ENCODE measurements at places on chromosomes 16 and 17. TPM values are rescaled to one million over a fixed set of nuclear protein-coding genes. Genes with fewer than 3 reads are reported as not detected.

GRCh38 chr16:85215478-85216118 is 103.3 kb upstream of the CIBAR2 start:
- DNase-seq, result no peak

- no peak for DNase-seq
Observed at GRCh38 chr16:19384656-19385055, 33.0 kb upstream of the TMC5 start.

Gene SHISA6
- total RNA-seq, result not detected

Gene C16orf74
- 0.24 TPM for total RNA-seq

- no peak for DNase-seq
Observed at GRCh38 chr17:33127706-33128105, 136.1 kb downstream of the SPACA3 start.

DNA sequence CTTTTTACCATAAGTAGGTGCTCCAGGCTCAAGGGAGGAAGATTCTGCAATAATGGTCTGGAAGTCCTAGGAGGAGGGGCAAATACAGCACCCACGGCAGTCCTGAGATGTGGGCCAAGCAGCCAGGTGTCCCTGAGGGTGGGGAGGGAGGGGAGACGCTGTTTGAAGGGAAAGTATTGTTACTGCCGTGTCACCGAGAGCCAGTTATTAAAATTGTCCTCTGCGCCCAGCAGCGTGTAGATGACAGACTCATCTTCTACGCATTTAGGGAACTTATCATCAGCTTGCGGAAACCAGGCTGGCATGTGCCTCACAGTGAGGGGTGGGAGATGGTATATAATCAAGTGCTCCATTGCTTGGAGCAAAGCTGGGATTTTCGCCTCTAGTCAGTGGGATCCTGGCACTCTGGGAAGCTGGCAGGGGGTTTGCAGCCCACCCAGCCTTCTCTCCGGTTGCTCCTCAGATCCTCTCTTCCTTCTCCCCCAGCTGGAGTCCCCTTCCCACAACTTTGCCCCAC is 104.6 kb downstream of the OR1D5 start:
- DNase-seq, result no peak

Gene WFIKKN2
- total RNA-seq, result not detected

Gene MSI2
- total RNA-seq, result 54.3 TPM

DNA sequence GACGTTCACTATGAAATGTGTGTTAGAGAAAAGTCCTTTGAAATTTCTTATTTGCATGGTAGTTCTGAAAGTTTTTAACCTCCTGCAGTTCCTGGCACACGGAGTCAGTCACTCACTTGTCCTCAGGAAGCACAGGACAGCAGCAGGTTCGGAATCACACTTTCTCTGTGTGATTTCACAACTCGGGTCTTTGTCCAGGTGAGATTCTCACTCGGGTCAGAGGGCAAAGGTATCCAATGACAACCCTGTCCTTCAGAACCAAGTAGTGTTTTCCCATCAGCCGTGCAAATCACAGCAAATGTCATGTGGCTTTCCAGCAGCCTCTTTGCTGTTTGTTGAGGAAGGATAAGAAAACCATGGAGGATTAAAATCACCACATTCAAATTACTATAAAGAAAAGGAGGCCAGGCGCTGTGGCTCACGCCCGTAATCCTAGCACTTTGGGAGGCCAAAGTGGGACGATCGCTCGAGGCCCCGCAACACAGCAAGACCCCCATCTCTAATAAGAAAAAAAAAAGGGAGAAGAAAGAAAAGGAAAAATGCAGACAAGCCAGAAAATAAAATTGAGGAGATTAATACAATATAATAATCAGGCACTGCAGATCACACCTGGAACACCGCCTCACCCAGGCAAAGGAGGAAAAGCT is 22.0 kb downstream of the ADCY9 start:
- no peak for DNase-seq

Gene KRTAP2-3
- not detected for total RNA-seq

GRCh38 chr16:69741951-69742904 is 12.5 kb downstream of the NOB1 start:
- no peak for DNase-seq

Gene CSH1
- total RNA-seq, result not detected

Gene WNT9B
- not detected for total RNA-seq

- DNase-seq, result no peak
Observed at GRCh38 chr16:886084-886543, 84.7 kb downstream of the LMF1 start.

Gene PYY
- not detected for total RNA-seq

DNA sequence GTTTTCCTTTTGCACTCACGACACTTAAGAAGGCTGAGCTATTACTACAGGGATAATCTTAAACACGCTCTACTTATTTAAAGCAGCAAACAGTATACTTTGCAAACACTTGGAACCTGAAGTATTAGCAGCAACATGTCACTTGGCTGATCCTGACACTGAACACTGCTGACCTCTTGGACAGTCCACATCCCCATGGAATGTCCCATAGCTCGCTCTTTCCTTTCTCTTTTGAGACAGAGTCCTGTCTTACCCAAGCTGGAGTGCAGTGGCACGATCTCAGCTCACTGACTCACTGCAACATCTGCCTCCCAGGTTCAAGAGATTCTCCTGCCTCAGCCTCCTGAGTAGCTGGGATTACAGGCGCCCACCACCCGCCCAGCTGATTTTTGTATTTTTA is 26.4 kb downstream of the SMYD4 start:
- DNase-seq, result no peak

- DNase-seq, result no peak
Observed at GRCh38 chr17:8231701-8232100, 16.2 kb downstream of the CTC1 start.

Gene UBALD2
- total RNA-seq, result 186 TPM

Gene SARM1
- 29.2 TPM for total RNA-seq

All from activated T-cell treated with anti-CD3 and anti-CD28 coated beads, Interleukin-2, amount 50 U/mL, for 4 hours (primary cell).